ENCODE measurements at places on chromosomes 4 and X.

DNA sequence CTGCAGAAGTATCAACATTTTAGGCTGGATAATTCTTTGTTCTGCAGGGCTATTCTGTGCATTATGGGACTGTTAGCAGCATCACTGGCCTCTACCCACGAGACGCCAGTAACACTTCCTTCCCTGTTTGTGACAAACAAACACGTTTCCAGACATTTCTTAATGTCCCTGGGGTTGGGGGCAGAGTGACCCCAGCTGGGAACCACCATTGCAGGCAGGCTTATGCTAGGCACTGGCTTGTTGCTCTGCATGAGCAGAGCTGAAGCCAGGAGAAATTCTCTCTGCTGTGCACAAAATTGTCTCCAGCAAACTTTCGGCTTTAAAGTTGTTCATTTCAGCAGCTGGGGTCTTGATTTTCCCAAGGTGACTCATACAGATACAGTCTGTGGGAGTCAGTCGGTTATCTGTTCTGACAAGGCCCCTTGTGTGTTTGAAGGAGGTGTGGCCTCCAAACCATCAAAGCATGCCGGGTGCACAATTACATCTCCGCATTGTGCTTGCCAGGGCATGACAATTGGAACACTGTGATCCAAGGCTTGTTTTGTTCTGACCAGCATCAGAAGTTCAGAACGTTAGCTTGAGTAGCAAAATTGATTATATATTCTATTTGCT, 156.4 kb upstream of the BOD1L1 start:
- no peak for DNase-seq

DNA sequence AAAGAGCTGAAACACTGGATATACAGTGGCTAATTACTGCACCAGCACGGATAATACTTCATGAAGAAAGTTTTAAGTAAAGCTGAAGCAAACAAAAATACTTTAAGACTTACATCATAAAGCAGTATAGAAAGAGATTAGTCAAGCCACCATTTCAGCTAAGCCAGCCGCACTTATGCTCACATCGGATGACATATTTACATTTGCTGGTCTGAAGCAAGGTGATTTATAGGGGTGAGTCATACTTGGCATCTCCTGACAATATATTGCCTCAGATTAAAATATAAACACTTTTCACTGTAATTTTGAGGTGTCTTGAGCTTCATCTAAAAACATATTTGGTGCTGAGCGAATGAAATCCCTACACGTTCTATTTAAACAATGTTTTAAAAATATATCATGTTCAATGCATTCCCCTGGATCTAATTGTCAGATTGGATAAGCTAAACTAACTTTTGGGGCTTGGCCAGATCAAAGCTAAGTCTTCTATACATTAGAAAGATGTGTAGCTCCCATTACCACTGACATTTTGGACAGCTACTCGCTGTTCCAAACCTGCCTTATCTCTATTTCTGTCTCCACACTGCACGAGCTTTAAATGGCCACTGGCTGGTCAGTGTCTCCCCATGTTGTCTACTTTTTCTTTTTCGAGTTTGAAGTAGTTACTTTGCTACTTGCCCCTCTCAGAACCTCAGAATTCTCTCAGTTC, 103.2 kb downstream of the VCX2 start:
- no peak for DNase-seq

DNA sequence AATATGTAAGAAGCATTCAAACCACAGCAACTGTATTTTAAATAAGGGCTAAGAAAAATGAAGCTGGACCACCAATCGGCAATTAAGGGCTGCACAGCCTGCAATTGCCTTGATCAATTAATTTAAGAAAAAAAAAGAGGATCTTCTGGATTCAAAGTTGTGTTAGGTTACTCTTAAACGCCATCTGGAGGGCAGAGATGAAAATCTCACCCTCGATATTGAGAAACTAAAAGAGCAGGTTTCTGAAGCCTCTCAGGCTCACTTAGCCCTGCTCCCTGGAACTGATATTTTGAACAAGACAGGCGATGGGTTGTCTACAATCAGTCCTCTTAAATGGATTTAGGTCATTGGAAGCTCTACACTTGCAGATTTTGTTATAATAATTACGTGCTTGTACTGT, 579.4 kb downstream of the GRXCR1 start:
- no peak for DNase-seq

GRCh38 chr4:177016541-177017141, 223.9 kb upstream of the VEGFC start:
- no peak for DNase-seq

DNA sequence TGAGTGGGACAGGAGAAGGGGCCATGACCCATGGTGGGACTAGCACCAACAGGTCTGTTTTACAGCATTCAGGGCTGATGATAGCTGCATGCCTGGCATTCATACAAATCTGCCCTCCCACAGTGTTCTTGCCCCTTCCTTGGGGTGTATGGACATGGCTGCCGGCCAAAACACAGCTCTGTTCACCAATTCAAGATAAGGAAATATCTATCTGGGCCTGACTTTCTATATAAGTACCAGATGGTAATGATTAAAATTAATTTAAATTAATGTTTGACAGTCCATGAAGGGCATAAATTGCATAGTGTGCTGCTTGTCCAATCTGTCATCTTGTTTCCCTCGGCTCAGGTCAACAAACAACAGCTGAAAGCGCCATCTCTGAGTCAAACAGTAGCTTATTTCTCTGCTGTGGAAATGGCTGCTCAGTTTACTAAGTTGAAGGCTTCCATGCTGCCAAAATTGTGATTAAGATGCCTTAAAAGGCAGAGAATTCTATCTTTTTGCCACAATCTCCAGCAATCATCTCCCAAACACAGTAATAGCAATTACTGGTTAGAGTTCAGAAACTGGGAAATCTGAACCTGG, 67.0 kb upstream of the TSPAN7 start:
- DNase-seq = no peak

DNA sequence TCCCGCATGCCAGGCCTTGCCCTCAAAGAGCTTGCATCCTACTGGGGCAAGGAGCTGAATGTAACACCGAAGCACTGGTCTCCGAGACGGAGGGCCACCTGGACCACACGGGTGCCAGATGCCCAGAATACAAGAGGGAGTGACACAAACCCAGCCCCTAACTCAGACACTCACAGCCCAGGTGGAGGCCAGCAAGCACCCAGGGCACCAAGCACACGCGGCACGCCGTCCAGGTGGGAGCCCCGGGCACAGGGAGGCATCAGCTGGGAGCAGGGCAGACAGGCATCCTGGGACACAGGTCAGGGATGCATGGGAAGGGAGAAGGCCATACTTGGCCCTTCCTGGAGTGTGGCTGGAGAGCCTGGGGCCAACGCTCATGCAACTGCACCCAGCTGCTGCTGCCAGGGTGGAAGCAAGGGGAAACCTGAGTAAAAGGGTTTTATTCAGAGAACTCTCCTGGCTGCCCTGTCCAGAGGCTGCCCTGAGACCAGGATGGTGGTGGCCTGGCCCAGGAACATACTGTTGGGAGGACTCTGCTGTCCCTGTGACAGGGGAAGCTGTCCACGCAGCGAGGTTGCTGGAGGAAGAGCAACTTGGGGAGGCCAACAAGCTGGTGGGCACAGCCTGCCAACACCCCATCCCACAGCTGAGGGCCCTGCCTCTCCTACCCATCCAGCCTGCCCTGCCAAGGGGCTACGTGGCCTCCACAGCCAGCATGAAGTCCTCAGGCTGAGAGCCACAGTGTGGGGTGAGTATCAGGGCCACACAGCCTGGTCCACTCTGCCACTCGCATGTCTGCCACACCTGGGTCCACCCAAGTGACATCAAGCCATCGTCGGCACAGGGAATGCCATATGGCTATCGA, 22.2 kb upstream of the PPP2R2C start:
- DNase-seq = no peak

DNA sequence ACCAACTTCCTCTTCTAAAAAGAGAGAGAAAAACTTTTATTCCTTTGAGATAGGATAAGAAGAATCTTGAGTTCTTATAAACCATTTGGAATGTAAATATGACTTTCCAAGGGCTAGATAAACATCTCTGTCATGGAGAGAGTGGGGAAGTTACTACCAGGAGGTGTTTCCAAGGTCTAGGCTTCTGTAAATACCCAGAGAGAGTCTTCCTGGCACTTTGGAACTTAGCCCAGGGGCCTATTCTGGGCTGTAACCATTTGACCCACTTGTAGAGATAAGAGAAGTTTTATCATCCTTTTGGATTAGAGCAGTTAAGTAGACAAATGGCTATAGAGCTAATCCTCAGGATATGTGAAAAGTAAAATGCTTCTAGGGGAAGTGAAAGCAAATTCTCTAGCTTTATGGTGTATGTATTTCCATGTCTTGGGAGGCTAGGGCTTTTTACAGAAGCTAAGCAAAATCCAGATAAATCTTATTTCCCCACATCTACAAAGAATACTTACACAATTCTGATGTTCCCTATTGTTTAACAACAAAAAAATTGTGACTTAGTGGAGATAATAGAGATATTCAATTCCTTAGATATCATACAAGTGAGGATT, 51.1 kb downstream of the MCUB start:
- DNase-seq = no peak
